Activated naive CD8-positive, alpha-beta T cell treated with anti-CD3 and anti-CD28 coated beads, Interleukin-2, amount 10 ng/mL, durations not matched to agents 7 days and 5 days (primary cell): ENCODE measurements at places on chromosomes 6 and 20. TPM values are rescaled to one million over a fixed set of nuclear protein-coding genes. Genes with fewer than 3 reads are reported as not detected.

DNA sequence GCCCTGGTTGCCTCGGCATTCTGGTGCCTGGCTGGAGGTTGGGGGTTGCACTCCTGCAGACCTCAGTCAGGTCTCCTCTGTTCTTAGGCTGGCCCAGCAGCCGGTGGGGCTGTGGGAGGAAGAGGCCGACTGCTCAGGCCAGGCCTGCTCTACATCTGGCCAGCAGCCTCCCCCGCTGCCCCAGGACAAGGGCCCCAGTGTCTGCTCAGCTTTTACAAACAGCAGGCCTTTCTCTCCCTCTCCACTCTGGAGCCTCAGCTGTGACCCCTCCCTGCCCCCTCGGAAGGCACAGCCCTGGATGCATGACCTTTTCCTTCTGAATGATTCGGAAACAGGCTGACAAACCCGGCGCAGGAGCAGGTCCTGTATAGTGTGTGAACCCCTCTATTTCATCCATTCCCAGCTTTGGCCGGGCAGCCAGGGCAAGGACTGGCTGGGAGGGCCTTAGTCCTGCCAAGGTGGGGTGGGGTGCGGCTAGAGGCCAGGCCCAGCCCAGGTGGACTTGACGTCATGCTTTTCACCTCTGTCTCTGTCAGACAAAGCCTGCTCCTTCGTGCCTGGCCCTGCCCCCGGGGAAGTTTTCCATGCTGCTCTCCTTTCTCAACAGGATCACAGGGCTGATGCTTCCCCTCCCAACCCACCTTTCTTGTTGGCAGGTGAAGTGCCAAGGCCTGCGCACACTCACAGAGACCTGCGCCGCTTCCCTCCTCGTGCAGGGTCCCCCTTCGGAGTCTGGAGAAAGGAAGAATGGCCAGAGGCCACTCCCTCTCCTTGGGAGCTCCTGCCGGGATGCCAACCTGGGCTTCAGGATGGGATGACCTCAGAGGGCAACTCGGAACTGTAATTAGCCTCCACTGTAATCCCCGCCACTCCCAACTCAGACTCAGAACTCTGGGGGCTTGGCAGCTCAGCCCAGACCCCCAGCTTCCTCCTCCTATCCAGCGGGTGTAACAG, 10.1 kb upstream of the ITPR3 start:
- H3K27ac ChIP-seq, result no peak overlapping the region
- no peak for DNase-seq
- H3K4me3 ChIP-seq, result no peak overlapping the region
- no peaks in the 10 kb centered on the region for H3K4me1 ChIP-seq
- no peaks in the 10 kb centered on the region for H3K36me3 ChIP-seq

DNA sequence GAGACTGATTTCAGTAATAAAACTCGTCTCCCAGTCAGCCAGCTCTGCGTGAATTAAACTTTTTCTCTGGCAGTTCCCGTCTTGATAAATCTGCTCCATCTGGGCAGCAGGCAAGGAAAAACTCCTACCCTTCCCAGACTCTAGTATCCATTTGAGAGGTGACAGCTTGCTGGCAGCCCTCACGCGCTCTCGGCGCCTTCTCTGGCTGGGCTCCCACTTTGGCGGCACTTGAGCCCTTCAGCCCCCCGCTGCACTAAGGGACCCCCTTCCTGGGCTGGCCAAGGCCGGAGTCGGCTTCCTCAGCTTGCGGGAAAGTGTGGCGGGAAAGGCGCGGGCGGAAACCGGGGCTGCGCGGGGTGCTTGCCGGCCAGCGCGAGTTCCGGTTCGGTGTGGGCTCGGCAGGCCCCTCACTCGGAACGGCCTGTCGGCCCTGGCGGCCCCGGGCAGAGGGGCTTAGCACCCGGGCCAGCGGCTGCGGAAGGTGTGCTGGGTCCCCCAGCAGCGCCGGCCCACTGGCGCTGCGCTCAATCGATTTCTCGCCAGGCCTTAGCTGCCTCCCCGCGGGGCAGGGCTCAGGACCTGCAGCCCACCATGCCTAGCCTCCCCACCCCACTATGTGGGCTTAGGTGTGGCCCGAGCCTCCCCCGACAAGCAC, 21.8 kb upstream of the GMPR start:
- peaks cover 39% of the 10 kb centered on the region for H3K27me3 ChIP-seq
- H3K4me1 ChIP-seq, result peaks cover 12% of the 10 kb centered on the region
- H3K27ac ChIP-seq, result no peak overlapping the region
- no peak for DNase-seq
- no peaks in the 10 kb centered on the region for H3K36me3 ChIP-seq

DNA sequence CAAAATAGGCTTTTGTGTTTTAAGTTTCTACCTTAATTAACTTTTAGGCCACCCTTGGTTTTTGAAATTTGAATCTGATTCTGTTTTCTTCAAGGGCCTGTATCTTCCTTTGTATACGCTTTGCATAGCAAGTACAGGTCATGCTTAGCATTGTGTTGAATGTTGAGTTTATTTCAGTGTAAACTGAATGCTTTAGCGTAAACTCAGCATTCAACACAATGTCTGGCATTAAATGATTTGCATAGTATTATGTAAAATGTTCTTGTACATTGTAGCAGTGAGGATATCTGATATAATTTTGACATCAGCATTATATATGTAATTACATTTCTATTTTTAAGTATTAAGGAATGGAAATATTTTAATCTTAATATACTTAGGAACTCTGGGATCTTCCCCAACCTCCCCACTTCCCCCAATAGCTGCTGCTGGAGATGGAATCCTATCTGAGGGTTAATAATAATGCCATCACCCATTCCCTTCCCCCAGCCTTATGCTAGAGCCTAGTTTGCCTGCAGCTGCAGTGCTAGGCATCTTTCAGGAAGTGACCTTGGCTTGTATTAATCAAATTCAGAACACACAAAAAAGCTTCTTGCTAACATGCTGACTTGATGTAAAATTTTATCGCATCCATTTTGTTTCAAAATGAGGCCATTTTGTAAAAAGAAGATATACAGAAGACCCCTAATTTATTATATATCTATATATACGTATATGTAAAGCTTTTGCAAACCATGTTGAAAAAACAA, 73.1 kb downstream of the NCOA3 start:
- H3K36me3 ChIP-seq, result peaks cover 26% of the 10 kb centered on the region
- H3K4me1 ChIP-seq, result peaks cover 44% of the 10 kb centered on the region
- H3K27ac ChIP-seq, result no peak overlapping the region

DNA sequence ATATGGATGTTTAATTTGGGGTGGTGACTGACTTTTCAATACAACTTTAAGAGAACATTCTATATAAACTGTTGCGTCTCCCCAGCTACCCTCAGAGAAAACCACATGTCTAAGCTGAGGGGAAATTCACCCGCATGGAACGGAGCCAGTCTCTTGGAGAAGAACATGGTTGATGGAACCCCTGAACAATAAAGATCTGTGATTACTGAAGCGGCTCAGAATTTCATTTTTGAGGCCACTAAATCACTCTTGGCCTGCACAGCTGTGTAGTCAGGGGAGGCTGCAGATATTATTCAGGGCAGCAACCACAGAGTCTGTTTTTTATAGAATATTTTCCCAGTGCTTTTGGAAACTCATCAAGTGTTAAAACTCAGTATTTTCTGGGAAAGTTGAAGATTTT, 73.8 kb downstream of the EYA4 start:
- no peak overlapping the region for H3K4me3 ChIP-seq
- no peaks in the 10 kb centered on the region for H3K4me1 ChIP-seq
- no peak for DNase-seq
- H3K36me3 ChIP-seq, result no peaks in the 10 kb centered on the region
- no peak overlapping the region for H3K27ac ChIP-seq

The TNNC2 gene
- not detected for total RNA-seq

The FAM209B gene
- 1.1 TPM for total RNA-seq

The HRH3 gene
- total RNA-seq, result not detected
